CD4-positive, alpha-beta T cell (primary cell): ENCODE measurements at places on chromosomes 3 and 15.

DNA sequence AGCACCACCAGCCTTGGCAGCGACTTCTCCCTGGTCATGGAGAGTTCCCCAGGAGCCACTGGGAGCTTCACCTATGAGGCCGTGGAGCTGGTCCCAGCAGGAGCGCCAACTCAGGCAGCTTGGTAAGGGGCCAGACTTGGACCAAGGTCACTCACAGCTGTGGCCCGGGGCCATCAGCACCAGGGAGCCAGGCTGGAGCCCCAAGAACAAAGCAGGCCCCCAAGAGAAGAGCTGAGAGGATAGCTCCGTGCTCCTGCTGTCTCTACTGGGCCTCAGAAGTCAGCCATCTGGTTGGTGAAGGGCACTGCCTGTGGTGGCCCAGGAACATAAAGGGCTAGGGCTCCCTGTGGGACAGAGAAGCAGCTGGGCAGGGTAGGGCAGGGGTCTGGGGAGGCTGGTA, 14.7 kb upstream of the CPNE9 start:
- no peak for DNase-seq

GRCh38 chr3:179398574-179399231, 51.2 kb downstream of the MFN1 start:
- no peak for DNase-seq

DNA sequence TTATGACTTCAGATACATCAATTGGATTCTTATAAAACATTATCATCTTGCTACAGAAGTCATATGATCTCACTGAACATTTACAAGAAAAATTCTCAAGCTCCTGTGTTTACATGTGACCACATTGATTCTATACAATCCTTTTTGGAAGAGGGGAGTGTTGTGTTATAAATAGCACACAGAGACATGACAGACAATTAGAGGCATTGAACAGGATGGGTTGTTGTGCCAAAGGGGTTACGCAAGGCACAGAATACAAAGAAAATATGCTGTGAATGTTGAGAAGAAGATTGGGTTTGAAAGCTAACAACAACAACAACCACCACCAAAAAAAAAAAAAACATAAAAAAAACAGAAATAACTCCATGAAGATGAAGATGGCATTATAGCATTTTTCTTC, 32.5 kb upstream of the TBL1XR1 start:
- DNase-seq: no peak

GRCh38 chr15:95549168-95549738, 781.2 kb upstream of the NR2F2 start:
- no peak for DNase-seq

DNA sequence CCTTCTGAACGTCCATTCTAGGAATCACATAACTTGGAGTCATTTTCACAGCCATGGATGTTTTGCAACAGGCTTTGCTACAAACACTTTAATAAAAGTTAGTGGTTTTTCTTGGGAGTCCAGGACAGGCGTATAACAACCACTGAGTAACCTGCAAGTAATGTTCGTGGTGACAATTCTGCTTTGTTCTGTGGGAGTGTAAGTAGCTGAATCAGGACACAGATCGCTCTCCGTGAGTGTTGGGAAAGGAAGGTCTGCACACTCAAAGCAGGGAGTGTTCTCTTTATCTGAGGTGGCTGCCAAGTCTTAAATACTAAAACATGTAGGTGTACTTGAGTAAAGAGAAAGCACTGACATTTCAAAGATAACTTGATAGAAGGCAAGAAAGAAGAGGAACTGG, 7.9 kb upstream of the BNC1 start:
- no peak for DNase-seq

- no peak for DNase-seq
These were observed 117.8 kb upstream of the KCNH8 start for GRCh38 chr3:19030522-19030839.

GRCh38 chr3:20537234-20537633, 351.2 kb upstream of the SGO1 start:
- DNase-seq: no peak
